HCT116 (cell line): ENCODE measurements at places on chromosomes 2 and 18.

DNA sequence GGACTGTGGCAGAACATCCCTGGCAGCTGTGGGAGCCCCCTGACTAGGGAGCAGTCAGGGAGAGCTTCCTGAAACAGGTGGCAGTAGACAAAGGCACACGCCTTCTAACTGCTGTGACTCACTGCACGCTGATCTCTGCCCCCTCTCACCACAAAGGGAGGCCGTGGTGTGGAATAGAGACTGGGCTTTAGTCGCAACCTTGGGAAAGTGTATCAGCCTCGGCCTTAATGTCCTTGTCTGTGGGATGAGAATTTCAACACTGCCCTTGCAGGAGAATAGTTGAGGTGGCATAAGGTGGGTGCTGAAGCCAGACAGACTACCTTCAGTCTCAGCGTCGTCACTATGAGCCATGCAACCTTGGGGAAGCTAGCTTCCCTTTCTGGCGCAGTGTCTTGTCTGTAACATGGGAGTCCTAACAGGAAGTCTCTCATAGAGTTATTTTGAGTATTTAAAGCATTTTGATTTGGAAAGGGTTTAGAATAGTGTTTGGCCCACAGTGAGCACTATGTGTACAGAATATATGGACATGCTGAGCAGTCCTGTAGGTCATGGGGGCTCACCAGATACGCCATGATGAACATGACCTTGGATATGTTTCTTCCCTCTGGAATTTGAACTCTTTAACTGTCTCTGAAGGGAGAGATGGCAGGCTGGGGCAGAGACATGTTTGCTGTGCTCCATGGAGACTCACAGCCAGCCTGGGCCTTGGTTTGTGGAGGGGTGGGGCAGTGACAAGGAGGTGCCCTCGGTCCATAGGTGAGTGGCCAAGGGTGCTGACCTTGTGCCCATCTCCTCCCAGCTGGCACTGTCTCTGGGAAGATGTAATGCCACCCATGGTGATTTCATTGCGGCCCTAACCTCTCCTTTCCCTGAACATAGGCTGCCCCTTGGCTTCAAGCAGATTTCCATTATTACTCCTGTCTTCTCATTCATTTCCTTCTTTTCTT is 29.5 kb upstream of the SMAD7 start:
- DNase-seq = no peak

DNA sequence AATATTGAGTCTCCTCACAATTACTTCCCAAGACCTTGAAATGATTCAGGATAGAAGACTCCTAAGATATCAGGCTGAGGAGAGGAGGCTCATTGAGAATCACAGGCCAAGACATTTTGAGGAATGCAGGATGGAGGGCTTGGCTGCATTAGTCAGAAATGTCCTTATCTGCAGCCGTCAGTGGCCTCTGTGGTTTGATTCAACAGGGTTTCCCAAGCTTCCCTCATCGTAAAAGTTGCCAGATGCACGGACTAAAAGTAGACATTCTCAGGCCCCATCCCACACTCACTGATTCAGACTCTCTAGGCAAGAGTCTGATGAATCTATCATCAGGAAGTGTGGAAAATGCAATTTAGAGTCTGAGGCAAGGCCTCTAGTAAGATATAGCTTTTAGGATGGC is 34.0 kb upstream of the TMEM178A start:
- no peak for DNase-seq

- DNase-seq = no peak
These were observed 43.6 kb downstream of the QPCT start for GRCh38 chr2:37388074-37388473.

DNA sequence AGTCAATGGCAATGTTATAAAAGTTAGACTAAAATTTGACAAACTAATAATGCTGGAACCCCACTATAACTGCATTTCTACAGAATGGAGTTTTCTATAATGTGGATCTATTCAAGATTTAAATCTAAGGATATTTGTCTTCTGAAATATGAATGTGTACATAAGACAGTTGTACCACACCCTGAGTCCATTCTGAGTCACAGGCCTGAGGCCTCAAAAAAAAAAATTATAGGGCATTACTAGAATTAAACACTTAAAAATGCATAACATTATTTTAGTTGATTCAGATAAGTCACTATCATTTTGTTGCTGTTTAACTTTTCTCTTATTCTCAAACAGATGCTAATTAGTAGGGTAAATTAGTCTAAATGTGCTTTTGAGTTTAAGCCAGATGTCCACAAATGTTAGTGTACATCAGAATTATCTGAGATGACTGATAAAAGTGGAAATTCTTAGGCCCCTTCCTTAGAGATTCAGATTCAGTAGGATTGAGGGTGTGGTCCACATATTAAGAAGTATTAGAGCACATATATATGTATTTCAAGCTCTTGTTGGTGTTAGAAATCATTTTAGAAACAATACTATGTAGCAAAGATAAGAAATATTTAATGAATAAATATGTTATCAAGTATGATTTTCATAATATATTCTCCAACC is 42.4 kb upstream of the COL5A2 start:
- no peak for DNase-seq

- DNase-seq = no peak
These were observed 28.1 kb upstream of the INPP4A start for GRCh38 chr2:98416383-98417159.

GRCh38 chr2:112814278-112814677 is 22.3 kb downstream of the IL1B start:
- DNase-seq = no peak

DNA sequence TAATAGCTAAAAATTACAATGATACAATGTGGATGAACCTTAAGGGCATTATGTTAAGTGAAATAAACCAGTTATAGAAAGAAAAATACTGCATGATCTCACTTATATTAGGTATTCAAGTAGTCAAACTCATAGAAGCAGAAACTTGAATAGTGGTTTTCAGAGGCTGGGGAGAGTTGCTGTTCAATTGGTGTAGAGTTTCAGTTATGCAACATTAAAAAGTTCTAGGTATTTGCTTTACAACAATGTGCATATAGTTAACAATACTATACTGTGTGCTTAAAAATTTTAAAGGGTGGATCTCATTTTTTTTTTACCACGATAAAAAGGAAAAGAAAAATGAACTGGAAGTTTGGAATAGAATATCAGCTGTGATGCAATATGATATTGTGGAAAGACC is 479.1 kb downstream of the SPAG16 start:
- DNase-seq = no peak

GRCh38 chr2:152222975-152223637 is 47.5 kb upstream of the STAM2 start:
- DNase-seq = no peak

- DNase-seq = peak; percentile 81
These were observed 1.3 kb upstream of the GPC1 start for GRCh38 chr2:240433973-240434727.
